Stimulated activated CD8-positive, alpha-beta memory T cell treated with anti-CD3 and anti-CD28 coated beads, Interleukin-4, amount 100 ng/mL, for 24 hours (primary cell): ENCODE measurements at places on chromosomes 12 and 14.

- DNase-seq, result no peak
Observed at GRCh38 chr14:34766606-34767005, 52.2 kb upstream of the CFL2 start.

DNA sequence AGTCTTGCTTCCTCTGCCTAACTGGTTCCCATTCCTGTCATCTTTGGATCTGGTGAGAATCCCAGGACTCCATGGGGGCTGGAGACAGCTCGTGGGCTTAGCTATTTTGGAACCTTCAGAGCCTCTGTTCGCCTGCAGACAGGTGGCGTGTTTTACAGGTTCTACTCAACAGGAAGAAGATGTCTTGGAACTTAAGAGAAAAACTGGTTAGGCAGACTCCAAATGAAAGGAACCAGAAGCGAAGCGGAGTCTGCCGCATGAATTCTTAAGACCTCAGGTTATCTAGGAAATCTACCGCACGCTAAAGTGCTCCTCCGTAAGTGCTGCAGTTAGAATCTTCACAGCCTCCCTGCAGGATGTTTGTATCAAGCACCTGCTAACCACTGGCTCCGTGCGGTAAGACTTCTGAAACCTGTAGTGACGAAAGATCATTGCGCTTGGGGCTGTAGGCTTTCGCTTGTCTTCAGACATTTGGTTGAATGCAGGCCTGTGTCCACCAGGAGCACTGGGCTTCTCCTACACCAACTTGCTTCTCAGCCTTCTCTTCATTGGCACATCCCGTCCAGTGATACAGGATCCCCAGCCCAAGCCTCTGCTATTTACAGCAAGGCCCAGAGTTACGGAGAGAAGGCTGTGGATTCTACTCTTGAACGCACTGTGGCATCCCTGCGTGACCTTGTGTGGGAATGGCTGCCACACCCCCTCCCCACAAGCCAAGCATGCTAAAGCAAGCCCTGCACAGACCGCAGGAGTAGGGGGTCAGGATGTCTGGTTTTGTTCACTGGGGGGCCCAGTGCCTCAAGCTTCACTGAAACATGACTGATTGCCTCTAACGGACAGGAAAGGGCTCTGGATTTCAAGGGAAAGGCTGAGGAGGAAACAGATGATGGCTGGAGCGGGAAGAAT, 35.0 kb downstream of the ACADS start:
- no peak for DNase-seq

GRCh38 chr14:65600742-65601141, 188.2 kb downstream of the FUT8 start:
- no peak for DNase-seq

DNA sequence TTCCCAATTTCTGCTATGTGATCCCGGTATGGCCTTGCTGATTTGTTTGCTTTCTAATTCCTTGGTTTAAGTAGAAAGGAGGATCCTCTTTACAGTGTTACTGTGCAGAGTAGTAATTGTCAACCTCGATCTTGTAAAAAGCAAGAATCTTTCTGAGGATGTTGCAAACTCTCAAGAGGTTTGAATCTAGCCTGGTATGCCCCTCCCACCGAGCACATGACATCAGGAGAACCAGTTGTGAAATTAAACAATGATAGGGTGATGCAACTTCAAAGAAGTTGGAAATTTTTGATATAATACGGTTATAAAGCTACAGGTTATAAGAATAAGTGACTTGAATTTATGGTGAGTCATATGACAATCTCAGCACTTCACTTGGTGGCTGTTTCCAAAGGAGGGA, 35.0 kb upstream of the FUT8 start:
- no peak for DNase-seq

DNA sequence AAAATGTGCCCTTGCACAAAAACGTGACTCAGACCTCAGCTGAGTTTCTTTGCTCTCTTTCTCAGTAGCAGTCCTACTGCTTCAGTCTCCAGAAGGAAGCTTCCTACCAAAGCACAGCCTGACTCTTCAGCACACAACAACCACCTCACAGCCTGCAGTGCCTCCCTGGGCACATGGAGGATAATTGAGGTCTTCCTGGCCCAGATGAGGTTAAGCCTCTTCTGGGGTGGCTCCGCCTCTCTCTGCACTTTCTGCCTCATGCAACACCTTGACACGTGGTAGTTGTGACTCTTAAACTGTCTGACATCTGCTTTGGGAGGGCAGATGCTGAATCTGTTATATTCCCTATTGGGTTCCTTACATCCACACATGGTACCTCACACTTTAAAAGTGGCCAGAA, 33.8 kb downstream of the GIT2 start:
- no peak for DNase-seq

DNA sequence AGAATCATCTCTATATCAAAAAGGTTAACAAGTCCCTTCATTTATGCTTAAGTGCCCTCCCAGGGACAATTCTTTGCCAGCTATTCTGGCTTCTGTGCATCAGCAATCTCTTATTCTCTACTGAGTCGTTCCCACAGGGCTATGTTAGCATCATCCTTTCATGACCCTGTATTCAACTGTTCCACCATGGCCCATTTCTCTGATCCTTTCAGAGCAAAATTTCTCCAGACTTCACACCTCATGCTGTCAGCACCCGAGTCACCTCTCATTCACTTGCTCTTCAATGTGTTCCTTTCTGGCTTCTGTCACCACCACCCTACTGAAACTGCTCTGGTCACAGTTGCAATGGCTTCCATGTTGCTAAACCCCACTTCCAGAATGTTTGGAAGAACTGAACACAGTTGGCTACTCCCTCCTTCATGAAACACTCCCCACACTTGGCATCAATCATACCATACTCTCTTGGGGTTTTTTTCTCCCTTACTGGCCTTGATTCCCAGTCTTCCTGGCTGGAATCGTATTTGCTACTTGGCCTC, 159.5 kb upstream of the HMGA2 start:
- no peak for DNase-seq

DNA sequence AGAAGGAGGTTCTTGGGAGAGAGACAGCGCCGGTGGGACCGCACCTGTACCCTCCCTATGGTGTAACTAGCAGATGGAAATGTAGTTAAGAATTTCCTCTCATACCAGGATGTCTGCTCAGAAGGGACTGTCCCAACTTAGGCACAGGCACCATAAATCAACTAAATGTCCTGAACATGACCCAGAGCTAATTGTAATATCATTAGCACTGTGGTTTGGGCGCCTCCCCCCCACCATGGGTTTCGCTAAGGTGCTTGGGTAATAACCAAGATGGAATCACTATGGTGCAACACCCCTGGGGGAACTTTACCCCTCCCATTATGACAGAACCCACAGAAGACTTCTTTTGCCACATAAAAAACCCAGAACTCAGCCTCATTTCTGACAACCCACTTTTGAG, 15.9 kb downstream of the ZNF641 start:
- no peak for DNase-seq

DNA sequence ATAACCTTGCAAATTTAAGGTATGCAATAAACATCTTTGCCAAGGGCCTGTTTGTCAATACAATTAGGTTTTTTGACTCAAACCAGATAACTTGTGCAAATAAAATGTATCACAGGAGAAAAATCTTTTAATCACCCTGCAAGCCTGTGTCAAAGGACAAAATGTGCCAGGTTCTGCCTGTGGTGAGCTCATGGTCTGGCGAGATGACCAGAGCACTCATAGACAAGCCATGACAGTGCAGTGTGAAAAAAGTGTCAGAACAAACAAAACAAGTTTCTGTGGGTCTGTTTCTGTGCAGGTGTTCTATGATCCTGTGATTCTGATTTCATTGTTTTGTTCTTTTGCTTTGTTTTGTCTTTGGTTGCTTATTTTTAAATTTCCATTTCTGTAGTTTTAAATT, 847.2 kb downstream of the VRK1 start:
- DNase-seq, result no peak

- DNase-seq, result no peak
Observed at GRCh38 chr14:84375235-84375634, 1154.7 kb upstream of the FLRT2 start.

GRCh38 chr12:99427104-99427503, 220.4 kb upstream of the GARIN6 start:
- no peak for DNase-seq

- DNase-seq, result no peak
Observed at GRCh38 chr14:25178255-25178654, 128.3 kb upstream of the STXBP6 start.

- DNase-seq, result no peak
Observed at GRCh38 chr14:59828276-59828675, 42.3 kb downstream of the RTN1 start.

- no peak for DNase-seq
Observed at GRCh38 chr12:4653257-4653656, 4.3 kb downstream of the NDUFA9 start.

GRCh38 chr12:14193639-14194038, 171.8 kb upstream of the ATF7IP start:
- DNase-seq, result no peak

GRCh38 chr14:31265701-31266398, 58.3 kb upstream of the HECTD1 start:
- DNase-seq, result no peak

GRCh38 chr12:128951448-128951847, 98.2 kb downstream of the GLT1D1 start:
- no peak for DNase-seq

GRCh38 chr12:110266980-110267620, 13.9 kb upstream of the ATP2A2 start:
- DNase-seq, result no peak

DNA sequence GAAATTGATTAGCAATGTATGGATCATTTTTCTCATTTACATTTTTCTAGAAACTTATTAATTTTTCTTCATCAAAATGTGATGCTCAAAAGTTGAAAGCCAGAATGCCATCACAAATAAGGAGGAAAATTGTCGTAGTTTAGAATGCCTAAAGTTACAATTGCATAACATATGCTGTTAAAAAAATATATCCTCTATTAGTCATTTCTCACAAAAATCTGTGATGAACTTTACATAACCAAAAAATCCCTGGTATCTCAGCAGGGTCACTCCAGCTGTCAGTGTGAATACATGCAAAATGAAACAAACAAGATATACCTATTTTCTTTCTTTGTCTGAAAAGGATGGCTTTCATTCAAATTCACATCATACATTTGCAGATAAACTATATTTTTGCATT, 358.9 kb downstream of the PAWR start:
- DNase-seq, result no peak

GRCh38 chr12:96890331-96890730, 16.7 kb upstream of the NEDD1 start:
- no peak for DNase-seq

- no peak for DNase-seq
Observed at GRCh38 chr14:42804141-42804540, 1197.5 kb downstream of the LRFN5 start.

GRCh38 chr14:99707921-99708320, 23.8 kb downstream of the CYP46A1 start:
- no peak for DNase-seq

DNA sequence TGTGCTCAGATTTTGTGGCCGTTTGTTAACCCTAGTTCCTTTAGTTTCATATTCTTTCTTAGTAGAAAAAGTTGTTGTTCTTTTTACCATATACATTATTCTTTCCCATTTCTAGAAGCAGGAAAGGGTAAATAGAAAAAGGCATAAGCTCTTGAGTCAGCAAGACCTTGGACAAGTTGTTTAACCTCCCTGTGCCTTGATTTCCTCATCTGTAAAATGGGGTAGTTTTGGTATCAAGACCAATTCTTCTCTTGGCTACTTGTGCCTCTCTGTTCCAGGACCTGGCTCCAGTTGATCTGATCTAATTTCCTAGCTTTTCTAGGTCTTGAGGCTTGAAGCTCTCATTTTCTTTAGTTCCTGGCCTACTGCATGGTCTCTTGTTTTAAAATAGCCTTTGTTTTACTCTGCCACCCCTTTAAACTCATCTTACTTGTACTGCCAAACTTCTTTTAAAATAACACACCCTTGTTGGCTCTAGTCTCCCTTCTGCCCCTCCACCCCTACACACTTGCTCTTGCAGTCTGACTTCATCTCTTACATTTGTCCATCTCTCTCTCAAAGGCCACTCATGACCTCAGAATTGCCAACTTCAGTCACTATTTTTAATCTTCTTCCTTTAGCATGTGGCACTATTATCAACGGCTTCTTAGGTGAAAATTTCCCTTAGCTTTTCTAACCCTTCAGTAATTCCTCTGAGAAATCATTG, 143.7 kb downstream of the TTLL5 start:
- no peak for DNase-seq

DNA sequence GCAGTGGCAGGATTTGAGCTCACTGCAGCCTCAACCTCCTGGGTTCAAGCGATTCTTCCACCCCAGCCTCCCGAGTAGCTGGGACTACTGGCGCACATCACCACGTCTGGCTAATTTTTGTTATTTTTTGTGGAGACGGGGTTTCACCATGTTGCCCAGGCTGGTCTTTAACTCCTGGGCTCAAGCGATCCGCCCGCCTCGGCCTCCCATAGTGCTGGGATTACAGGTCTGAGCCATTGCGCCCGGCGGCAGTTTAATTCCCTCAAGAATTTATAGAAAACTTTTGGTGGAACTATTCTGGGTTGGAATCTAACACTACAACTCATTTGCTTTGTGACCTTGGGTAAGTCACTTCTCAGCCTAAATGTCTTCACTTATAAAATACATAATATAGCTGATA, 1.8 kb upstream of the SP1 start:
- DNase-seq, result no peak

DNA sequence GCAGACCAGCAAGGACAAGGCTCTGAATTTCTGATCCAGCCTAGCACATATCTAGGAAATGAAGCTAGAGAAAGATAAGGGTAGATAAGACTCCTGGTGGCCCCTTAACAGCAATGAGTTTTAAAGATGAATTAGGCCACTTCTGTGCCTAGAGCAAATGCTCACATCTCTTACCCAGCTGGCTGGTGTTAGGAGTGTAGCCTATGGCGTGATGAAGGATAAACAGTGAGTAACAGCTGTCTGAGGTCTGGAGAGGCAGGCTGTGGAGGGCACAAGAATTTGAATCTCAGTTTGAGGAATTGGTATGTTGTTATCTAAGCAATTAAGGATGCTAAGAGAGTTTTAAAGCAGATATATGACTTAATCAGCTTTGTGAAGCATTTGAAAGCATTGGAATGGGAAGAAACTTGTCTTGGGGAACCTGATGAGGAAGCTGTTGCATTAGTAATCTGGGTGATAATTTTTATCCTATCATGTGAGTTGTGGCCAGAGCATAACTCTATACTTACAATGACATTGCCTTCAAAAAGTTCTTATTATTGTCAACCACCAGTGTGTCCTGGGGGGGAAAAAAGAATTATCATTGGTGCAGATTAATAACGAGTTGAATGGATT, 161.8 kb downstream of the SRGAP1 start:
- no peak for DNase-seq

DNA sequence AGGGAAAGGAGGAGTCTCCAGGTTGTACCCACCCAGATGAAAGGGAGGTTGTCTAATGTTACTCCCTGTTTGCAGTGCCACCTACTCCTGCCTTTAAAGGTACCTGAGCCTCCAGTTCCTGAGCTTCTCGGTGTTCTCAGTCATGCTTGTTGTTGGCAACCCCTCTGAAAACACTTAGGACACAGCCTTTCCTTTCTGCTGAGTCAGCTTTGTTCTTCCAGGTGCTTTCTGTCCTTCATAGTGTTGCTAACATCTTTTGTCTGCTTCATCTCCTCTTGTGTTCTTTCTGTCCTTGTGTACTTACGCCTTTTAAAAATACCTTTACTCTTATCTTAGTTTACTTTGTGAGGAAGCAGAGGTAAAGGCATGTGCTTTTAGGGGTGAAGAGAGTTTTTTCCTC, 97.0 kb upstream of the NEDD1 start:
- DNase-seq, result no peak

GRCh38 chr12:81187686-81188085, 109.8 kb downstream of the ACSS3 start:
- no peak for DNase-seq

- no peak for DNase-seq
Observed at GRCh38 chr12:47207340-47207717, 127.6 kb upstream of the AMIGO2 start.

- peak; percentile 30 for DNase-seq
Observed at GRCh38 chr12:70366581-70367257, 629 bp downstream of the KCNMB4 start.
